Thoracic aorta (tissue), 2 donors: ENCODE measurements at places on chromosomes 12 and 14. TPM values are rescaled to one million over a fixed set of nuclear protein-coding genes. Genes with fewer than 3 reads are reported as not detected.

SLC38A2 gene
- total RNA-seq, result 384 TPM

PIANP gene
- 4.2 TPM for total RNA-seq

OR5AU1 gene
- not detected for total RNA-seq

CMA1 gene
- not detected for total RNA-seq

CHST11 gene
- total RNA-seq, result 41.9 TPM

RAD9B gene
- total RNA-seq, result not detected

LRFN5 gene
- 0.41 TPM for total RNA-seq

SRRM4 gene
- 0.21 TPM for total RNA-seq

FAIM2 gene
- 2.8 TPM for total RNA-seq

LPAR5 gene
- total RNA-seq, result 4.8 TPM

DNA sequence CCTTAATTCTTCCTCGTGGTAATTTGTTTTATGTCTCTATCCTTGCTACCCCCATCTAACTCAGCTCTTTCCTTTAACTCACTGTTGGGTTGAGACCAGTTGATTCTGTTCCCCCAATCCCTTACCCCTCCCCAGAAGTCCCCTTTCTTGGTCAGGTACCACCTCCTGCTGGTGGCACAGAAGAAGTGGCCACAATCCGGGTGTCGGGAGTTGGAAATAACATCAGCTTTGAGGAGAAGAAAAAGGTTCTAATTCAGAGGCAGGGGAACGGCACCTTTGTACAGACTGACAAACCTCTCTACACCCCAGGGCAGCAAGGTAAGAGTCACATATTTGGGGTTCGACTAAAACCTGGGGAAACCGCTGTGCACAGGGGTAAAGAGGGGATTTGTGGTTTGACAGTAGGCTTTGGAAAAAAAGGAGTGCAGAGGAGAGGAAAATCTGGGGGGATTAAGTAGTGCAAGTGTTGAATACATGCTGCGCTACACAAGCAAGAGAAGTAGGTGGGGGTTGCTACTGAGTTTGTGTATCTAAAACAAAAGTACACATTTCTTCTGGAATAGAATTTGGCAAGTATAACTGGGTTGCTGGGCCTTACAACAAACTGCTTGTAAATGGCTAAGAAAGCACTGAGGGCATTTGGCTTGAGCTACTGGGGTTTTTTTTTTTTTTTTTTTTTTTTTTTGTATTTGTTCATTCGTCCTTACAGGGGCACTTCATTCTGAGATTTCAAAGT is 1.3 kb downstream of the A2ML1 start:
- peaks cover 3% of the 10 kb centered on the region for H3K36me3 ChIP-seq
- H3K27ac ChIP-seq, result no peak overlapping the region
- no peak for DNase-seq
- H3K27me3 ChIP-seq, result no peaks in the 10 kb centered on the region
- peaks cover 5% of the 10 kb centered on the region for H3K4me1 ChIP-seq

- no peak for DNase-seq
- H3K4me1 ChIP-seq, result no peaks in the 10 kb centered on the region
- H3K27ac ChIP-seq, result no peak overlapping the region
- no peak overlapping the region for H3K4me3 ChIP-seq
- H3K36me3 ChIP-seq, result no peaks in the 10 kb centered on the region
- H3K27me3 ChIP-seq, result no peaks in the 10 kb centered on the region
Observed at GRCh38 chr14:97155814-97156213, 358.6 kb downstream of the VRK1 start.

DNA sequence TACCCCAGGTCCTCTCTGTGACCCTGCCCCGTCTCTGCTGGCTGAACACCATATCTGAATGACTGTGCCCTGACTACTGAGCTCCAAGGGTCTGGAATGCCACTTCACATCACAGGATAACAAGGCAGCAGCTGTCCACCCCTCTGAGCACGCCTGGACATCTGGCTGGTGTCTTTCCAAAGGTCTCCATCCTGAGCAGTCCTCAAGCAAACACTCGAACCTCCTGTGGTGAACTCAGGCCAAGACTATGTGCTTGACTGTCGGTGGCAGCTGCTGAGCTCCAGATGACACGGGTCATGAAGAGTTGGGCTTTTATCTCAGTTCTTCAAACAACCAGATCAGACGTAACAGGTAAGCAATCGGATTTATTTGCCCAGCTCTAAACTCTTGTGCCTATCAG is 117.2 kb upstream of the BCL2L14 start:
- DNase-seq, result no peak
- H3K27ac ChIP-seq, result no peak overlapping the region
- no peaks in the 10 kb centered on the region for H3K27me3 ChIP-seq
- H3K4me1 ChIP-seq, result no peaks in the 10 kb centered on the region
- H3K4me3 ChIP-seq, result no peak overlapping the region
- no peaks in the 10 kb centered on the region for H3K36me3 ChIP-seq

GRCh38 chr14:74934476-74935359 is 11.7 kb upstream of the RPS6KL1 start:
- DNase-seq, result no peak
- peaks cover 28% of the 10 kb centered on the region for H3K4me1 ChIP-seq
- H3K27me3 ChIP-seq, result no peaks in the 10 kb centered on the region
- no peak overlapping the region for H3K27ac ChIP-seq

DNA sequence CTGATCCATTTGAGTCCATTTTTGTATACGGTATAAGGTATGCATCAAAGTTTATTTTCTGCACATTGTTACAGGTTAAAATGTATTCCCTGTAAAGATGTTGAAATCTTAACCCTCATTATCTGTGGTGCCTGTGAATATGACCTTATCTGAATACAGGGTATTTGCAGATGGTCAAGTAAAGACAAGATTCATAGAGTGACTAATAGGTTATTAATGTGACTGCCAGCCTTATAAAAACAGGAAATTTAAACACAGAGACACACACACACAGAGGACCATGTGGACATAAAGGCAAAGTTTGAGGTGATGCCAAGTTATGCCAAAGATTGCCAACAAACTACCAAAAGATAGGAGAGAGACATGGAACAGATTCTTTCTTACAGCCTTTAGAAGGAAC is 347.2 kb upstream of the DCN start:
- no peaks in the 10 kb centered on the region for H3K4me1 ChIP-seq
- H3K4me3 ChIP-seq, result no peak overlapping the region
- H3K27me3 ChIP-seq, result no peaks in the 10 kb centered on the region
- no peak overlapping the region for H3K27ac ChIP-seq

GRCh38 chr12:86838711-86839110 is 582.5 kb upstream of the MGAT4C start:
- no peak overlapping the region for H3K27ac ChIP-seq
- no peaks in the 10 kb centered on the region for H3K4me1 ChIP-seq
- no peaks in the 10 kb centered on the region for H3K27me3 ChIP-seq

DNA sequence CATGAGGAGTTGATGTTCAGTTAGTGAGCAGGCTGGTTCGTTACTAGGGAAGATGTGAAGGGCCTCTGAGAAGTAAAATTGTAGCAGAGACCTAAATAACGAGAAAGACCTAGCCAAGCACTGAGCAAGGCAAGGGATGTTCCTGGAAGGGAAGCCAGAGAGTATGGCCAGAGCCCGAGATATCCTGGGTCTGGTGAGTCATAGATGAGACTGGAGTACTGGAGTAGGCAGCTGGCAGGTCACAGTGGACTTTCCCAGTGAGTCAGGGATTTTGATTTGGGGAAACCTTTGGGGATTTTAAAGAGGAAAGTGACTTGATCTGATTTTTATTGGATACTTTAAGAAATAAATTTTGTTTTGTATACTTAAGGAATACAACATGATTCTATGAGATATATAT is 369.0 kb downstream of the DIO2 start:
- H3K4me3 ChIP-seq, result no peak overlapping the region
- H3K4me1 ChIP-seq, result peaks cover 23% of the 10 kb centered on the region
- no peak for DNase-seq
- H3K27ac ChIP-seq, result no peak overlapping the region
- no peaks in the 10 kb centered on the region for H3K27me3 ChIP-seq

DNA sequence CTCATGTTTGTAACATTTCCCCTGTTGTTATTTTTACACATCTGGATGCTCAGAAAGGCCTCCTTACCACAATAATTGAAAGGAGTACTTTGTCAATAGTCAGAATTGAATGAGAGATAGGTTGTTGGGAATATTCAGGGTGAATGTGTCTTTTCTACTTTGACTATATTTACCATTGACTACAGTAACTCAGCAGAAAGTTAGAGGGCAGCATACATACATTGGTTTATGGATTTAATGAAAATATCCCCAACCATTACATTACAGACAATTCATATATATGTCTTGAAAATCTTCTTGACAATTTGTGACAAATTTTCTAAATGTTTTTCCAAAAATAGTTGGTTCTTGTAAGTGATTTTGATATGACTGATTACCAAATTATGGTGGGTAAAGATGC is 97.7 kb downstream of the NTS start:
- no peak overlapping the region for H3K27ac ChIP-seq
- no peaks in the 10 kb centered on the region for H3K36me3 ChIP-seq
- no peak overlapping the region for H3K4me3 ChIP-seq

DNA sequence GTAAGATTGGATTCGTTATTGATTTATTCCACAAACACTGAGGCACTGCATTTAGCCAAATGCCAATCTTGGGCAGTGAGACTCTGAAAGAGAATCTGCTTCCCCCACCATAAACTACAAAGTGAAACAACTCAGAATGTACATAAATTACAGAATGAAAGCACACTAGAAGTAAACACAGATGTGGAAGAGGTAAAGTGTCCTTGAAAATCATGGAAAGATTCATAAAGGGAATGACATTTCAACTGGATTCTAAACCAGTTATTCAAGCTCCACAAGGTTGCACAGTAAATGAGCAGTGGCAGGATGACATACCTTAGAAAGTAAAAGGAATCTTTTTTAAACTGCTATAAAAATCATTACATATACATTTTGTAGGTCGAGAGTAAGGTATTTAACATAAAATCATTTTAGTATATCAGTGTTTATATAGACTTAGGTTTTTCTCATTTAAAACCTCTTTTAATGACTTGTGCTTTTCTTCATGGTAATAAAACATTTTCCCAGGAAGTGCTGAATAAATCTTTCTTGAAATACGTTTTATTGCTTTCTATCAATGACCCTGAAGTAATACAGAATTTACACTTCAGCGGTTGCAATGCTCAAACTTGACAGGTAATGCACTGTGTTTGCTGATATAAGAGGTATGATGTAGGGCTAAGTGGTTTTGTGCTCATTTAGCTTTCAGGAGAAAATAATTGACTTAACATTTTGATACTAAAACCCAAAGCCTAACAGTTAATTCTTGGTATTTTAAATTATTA is 270.6 kb downstream of the NAV3 start:
- H3K4me1 ChIP-seq, result no peaks in the 10 kb centered on the region
- no peak overlapping the region for H3K4me3 ChIP-seq
- no peaks in the 10 kb centered on the region for H3K27me3 ChIP-seq
- no peak for DNase-seq
- H3K27ac ChIP-seq, result no peak overlapping the region

DNA sequence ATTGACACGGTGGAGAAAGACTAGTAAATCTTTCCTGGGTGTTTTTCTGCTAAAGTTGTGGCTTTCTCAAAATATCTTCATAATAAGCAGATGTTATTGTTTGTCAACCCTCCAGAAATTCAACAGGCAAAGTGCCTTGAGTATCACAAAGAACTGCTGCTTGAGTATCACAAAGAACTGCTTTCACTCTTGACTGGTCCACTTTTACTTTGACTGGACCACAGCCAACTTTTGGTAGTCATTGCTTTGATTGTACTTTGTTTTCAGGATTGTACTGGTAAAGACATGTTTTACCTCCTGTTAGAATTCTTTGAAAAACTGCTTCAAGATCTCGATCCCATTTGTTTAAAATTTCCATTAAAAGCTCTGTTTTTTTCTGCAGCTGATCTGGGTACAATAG is 62.6 kb downstream of the PDZRN4 start:
- no peak overlapping the region for H3K4me3 ChIP-seq
- no peaks in the 10 kb centered on the region for H3K27me3 ChIP-seq
- no peak overlapping the region for H3K27ac ChIP-seq
- peaks cover 7% of the 10 kb centered on the region for H3K4me1 ChIP-seq

GRCh38 chr12:89358805-89359204 is 6.5 kb upstream of the DUSP6 start:
- no peak for DNase-seq
- H3K4me1 ChIP-seq, result peaks cover 31% of the 10 kb centered on the region
- H3K27ac ChIP-seq, result no peak overlapping the region
- H3K4me3 ChIP-seq, result no peak overlapping the region
- H3K27me3 ChIP-seq, result no peaks in the 10 kb centered on the region

DNA sequence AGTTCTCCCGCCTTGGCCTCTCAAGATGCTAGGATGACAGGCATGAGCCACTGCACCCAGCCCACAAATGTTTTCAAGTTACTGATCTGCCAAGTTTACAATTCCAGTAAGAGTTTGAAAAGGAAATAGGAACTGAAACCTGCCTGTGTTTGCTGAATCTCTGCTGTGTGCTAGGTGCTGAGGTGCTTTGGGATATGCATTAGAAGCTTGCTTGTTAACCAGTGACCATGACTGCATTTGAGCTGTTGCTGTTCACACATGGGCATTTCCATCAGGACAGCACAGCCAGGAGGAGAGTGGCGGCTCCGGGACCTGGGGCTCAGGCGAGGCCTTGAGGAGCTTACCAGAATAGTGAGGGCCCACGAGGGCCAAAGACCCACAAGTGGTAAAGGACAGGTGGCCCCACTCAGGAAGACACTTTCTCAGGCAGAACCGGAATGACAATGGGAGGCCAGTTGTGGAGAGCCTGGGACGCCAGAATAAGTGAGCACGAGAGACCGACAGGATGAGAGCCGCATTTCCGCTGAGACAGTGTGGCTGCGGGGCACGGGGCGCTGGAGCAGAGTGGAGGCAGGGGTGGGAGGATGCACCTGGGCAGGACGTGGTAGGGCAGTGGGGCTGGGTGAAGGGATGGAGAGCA is 54.5 kb upstream of the MMP17 start:
- H3K27ac ChIP-seq, result no peak overlapping the region
- H3K4me1 ChIP-seq, result no peaks in the 10 kb centered on the region
- DNase-seq, result no peak
- H3K4me3 ChIP-seq, result no peak overlapping the region
- no peaks in the 10 kb centered on the region for H3K27me3 ChIP-seq
- peaks cover 38% of the 10 kb centered on the region for H3K36me3 ChIP-seq

DNA sequence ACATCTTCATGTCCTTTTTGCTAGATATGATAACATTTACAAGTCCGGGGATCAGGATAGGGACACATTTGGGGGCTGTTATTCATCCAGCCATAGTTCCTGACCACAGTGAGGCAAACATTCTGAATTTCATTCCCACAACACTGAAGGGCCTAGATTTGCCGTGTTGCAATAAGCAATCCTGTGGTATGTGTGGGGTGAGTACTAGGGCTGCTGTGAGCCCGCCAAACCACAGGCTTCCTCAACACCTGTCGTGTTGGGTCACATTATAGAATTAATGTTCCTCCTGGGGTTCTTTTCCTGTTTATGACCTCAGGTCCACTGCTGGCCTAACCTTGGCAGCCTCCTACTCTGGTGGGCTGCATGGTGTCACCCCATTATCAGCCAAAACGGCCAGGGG is 119.2 kb downstream of the TBC1D30 start:
- no peaks in the 10 kb centered on the region for H3K36me3 ChIP-seq
- H3K27ac ChIP-seq, result no peak overlapping the region
- H3K27me3 ChIP-seq, result no peaks in the 10 kb centered on the region
- no peak overlapping the region for H3K4me3 ChIP-seq
- DNase-seq, result no peak
- peaks cover 9% of the 10 kb centered on the region for H3K4me1 ChIP-seq
